ENCODE measurements at places on chromosomes 6 and 20.

- no peak for DNase-seq
Measured at GRCh38 chr20:22698259-22698842, 114.0 kb upstream of the FOXA2 start.

DNA sequence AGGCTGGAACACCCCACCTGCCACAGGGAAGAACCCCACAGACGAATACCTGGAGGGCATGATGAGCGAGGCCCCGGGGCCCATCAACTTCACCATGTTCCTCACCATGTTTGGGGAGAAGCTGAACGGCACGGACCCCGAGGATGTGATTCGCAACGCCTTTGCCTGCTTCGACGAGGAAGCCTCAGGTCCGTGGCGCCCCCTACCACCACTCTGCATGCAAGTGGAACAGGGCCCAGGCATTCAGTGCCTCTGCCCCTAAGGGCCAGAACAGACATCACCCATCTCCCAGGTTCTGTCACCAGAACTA is 6.6 kb downstream of the MYL9 start:
- peak; percentile 34 for DNase-seq

GRCh38 chr20:46512943-46513844 is at the start of gene ZNF334:
Gene ZNF334 (minus strand): TSS chr20:46513559. CDS start chr20:46512102, 1,457 bp downstream.
- peak; percentile 65 for DNase-seq

GRCh38 chr20:12927489-12927888 is 81.3 kb upstream of the SPTLC3 start:
- DNase-seq = no peak

- no peak for DNase-seq
Measured at GRCh38 chr6:1110164-1110563, 201.7 kb upstream of the FOXQ1 start.

- peak; percentile 51 for DNase-seq
Measured at GRCh38 chr6:35327349-35328027, 14.9 kb upstream of the PPARD start.

- peak; percentile 86 for DNase-seq
Measured at GRCh38 chr6:30396833-30397479, 52.0 kb downstream of the RPP21 start.

- DNase-seq = no peak
Measured at GRCh38 chr6:136820561-136820960, 1.8 kb upstream of the PEX7 start.

DNA sequence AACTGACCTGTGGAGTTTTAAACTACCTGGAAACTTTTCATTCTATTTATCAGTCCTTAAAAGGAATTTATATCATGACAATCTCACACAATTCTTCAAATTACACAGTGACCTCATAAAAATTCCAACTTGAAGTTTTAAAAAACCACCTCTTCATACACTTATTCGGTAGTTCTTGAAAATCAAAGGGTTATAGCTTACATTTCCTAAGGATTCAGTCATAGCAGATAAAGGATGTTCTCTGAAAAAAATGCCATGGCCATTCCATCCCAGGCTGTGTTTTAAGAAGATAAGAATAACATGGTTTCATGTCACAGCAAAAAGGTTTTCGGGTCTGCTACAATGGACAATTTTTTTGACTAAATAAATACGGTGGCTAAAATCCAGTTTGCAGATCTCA is 41.2 kb downstream of the GOPC start:
- no peak for DNase-seq

All from neural crest cell (in vitro differentiated cells).